ENCODE measurements at places on chromosomes 3 and 15.

- no peak for DNase-seq
Observed at GRCh38 chr3:89101251-89101650, 6.2 kb upstream of the EPHA3 start.

DNA sequence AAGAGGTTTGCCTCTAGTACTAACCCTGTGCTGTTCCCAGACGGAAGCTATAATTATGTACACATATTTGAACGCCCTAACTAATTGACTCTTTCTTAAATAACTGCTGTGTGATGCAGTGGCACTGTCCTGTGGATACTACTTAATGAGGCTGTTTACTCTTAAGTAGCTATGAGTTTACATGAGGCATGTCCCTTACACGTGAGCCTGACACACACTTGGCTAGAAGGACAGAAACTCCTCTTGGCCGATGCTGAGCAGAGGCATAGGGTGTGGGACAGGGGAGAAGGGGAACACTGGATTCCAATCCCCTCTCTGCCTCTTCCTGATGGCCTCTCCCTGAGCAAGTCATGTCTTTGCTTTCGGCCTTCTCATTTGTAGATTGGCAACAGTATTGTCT, 21.9 kb downstream of the EHD4 start:
- no peak for DNase-seq

DNA sequence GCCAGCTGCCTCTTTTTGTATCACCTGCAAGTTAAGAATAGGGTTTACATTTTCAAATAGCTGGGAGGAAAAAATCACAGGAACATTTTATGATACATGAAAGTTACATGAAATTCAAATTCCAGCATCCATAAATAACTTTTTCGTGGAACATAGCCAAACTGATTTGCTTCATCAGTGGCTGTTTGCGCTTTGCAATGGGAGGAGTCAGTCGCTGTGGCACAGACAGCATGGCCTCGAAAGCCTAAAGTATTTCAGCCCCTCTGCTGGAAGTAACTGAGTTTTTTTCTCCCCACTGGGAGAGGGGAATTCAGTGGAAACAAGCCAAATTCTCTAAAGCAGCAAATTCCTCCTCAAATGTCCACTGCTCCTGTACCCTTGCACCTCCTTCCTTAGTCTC, 271.9 kb downstream of the SUCLG2 start:
- DNase-seq: no peak

DNA sequence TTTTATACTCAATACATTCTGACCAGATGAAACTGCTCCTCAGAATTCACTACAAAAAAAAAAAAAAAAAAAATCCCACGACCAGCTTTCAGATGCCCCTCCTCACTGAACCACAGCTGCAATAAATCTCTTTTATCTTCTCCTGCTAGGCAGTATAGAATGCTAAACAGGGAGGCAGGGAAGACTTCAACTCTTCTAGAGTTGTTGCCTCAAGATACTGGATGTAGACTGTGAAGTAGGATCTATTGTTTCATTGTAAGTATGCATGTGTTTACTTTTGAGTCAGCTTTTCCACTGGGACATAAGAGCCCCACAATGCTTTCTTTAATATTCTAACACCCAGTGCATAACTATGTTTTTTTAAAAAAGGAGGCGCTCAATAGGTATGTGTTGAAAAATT, 401.4 kb downstream of the TBL1XR1 start:
- no peak for DNase-seq

- DNase-seq: no peak
Observed at GRCh38 chr3:122074621-122075265, 19.6 kb downstream of the CD86 start.

GRCh38 chr15:100508641-100509300, 20.0 kb downstream of the CERS3 start:
- DNase-seq: no peak

DNA sequence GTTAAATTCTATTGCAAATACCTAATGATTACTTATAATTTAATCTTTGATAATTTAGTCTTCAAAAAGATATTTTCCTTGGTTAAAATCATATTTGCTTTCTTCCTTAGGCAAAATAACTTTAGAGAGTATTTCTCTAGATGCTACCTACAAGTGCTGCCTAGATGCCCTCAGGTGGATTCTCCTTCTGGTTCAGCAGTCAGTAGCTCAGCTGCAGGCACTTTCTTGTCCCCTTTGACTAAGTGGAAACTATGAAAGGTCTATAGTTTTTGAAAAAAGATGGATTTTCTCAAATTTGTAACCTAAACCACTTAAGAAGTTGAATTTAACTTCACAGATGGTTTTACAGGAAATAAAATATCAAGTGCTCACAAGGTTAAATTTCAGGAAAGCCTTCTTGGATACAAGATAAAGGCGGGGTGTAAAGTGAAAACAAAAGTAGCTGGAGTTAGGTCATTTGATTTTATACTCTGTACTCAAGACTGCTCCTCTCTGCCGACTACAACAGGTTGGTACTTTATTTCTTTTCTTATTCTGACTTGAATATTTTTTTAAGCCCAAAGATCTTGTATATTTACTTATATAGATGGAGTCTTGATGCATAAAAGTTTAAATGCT, at the start of gene ACKR4:
Gene ACKR4 (plus strand): TSS at position 455 of the 618 bp plus-strand sequence. CDS start 3,128 bp downstream, outside the sequence.
- no peak for DNase-seq

GRCh38 chr3:151673974-151674373, 59.8 kb upstream of the AADACL2 start:
- DNase-seq: no peak

GRCh38 chr3:171256445-171257250, 203.6 kb downstream of the TNIK start:
- DNase-seq: no peak

DNA sequence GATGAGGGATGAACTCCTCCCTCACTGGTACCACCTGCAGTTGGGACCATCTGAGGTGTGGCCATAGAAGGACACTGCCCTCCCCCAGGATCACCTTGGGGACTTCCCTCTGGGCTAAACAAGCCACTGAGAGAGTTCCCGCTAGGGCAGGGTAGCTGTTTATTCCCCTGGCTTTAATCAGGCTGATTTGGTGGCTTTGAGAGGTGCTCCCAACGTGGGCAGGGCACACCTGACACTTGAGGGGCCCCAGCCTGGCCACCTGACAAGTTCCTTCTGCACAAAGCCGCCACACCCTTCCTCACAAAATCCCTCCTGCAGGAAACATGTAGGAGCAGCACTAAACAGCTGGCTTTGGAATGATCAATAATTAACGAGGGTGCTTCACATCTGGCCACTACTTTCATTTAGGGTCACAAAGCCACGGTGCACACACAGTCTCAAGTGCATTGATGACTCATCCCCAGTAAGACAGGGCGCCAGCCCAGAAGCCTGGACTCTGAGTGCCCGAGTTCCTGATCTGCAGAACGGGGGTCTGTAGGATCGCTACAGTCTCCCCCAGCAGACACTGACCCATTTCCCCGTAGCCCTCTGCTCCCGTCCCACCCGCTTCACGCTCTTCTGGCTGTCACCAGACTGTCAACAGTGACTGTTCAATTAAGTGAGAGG, 75.1 kb downstream of the ATP10A start:
- no peak for DNase-seq

- DNase-seq: no peak
Observed at GRCh38 chr3:114796796-114797195, 350.3 kb downstream of the ZBTB20 start.

DNA sequence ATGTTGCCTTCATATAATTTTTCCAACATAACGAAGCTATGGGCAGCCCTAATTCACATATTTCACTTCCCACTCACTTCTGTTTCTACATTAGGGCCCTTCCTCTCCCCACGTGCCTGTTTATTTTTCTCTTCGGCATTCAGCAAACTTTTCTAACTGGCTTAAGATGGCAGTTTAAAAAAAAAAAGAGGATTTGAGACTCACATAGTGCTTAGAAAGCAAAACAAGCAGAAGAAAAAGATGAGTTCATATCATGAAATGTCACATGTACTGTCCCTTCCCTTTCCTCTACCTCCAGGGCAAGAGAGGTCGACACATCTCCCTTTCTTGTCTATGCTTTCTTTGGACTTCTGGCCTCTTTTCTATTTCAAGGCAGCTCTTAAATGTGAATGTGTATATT, 30.6 kb downstream of the SLC49A4 start:
- no peak for DNase-seq

DNA sequence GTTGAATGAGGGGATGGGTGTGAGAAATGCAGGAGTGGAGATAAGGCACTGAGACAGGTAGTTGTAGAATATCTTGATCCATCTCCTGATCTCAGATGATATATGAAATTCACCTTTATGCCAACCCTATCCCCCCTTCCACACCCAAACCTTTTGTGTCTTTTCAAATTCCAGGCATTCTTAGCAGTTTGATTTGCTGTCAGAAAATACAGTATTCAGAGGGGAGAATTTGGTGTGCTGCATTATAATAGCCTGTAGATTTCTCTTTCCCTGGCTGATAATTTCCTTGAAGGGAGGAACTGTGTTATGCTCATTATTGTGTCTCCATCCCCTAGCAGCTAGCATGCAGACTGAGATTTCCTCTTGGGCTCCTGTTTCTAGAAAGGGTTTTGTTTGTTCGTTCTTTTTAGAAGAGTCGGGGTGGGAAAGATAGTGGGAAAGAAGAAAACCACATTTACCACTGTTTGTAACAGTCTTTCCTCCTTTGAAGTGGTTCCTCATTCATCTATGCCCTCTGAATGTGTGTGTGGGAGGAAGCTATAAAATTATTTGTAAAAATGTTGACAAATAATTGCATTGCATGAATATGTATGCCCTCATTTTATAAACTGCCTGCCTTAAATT, 373.4 kb downstream of the DIPK2A start:
- DNase-seq: no peak

DNA sequence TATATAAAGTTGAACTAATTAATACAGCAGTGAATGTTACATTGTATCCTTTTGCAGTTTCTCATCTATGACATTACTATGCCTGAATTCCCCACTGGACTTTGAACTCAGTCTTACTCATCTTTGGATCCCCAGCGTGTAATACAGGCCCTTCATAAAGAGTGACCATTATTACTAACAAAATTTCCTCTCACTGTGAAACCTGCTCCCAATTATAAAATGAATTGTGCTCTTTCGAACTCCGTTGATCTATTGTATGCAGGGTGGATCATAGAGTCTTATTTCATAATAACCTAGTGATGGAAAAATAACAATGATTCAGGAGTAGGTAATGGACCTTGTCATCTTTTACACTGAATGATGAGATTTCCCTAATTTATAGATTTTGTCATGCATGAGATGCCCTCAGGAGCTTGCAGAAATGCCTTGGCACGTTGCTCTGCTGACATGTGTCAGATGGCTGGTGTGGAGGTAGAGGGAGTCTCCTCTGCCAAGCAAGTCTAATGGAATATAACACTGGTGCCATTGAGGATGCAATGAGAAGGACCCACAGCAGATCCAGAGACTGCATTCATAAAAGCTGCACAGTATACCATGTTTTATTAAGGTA, 25.5 kb downstream of the B3GNT5 start:
- DNase-seq: no peak

DNA sequence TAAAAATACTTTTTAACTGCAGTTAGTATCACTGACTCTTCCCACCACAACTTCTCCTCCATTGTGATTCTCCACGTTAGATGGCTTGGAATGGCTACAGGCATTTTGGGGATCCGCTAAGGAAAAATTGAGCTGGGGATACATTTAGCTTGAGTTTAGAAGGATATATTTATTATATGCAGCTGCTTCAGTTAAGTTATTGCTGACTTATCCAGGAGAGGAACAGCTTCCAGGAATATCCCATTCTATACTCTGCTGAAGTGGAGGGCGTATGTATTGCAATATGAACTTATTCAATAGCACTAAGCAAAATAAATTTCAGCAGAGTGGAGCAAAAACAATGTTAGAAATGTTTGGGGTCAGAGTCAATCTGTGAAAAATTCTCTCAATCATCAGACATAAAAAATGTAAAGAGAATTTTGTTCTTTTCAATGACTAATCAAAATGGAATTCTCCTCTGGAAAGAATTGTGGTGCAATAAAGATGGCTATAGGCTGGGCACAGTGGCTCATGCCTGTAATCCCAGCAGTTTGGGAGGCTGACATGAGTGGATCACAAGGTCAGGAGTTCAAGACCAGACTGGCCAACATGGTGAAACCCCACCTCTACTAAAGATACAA, 84.7 kb downstream of the NCEH1 start:
- no peak for DNase-seq

Data from NCI-H1436 treated with DMSO at 0.1 percent for 48 hours (cell line).